Muscle of arm (tissue), 14 donors: ENCODE measurements at places on chromosomes 2 and 18. TPM values are rescaled to one million over a fixed set of nuclear protein-coding genes. Genes with fewer than 3 reads are reported as not detected.

TIMM21 gene
- polyA plus RNA-seq = 52.8 TPM

WDFY1 gene
- polyA plus RNA-seq = 38.0 TPM

DNA sequence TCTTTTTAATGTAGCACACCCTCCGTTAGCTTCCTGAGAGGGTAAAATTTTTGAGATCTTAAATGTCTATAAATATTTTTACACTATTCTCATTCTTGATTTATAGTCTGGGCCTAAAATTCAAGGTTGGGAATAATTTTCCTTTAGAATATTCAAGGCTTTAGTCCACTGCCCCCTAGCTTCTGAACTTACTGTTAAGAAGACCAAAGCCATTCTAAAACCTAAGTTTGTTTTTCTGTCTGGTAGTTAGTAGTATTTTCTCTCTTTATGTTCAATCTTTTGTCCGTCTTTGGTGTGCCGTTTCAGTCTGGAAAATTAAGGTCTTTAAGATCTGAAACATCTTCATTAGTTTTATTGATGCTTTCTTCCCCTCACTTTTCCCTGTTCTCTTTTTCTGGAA, 14.5 kb downstream of the OSBPL6 start:
- DNase-seq = no peak

IL1RN gene
- polyA plus RNA-seq = 0.38 TPM

GRCh38 chr2:26576565-26577441, 64.4 kb downstream of the CIB4 start:
- DNase-seq = no peak

DSG4 gene
- polyA plus RNA-seq = not detected

GKN2 gene
- not detected for polyA plus RNA-seq

DNA sequence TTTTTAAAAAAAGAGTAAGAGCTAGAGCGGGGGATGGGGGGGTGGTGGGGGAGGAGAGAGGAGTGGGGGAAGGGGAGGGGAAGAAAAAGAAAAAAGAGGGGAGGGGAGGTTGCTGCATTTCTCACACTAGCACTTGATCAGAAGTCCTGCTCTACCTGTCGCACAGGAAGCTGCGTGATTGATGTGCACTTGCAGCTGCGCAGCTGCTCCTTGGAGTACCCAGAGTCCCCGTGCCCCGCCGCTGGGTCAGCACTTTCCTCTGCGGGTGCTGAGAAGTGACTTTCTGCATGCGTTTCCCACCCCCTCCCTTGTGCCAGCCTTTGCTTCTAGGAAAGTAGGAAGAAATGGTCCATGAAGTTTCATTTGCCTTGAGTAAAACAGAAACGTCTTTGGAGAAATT, 297.3 kb downstream of the ETAA1 start:
- DNase-seq = no peak

SLC40A1 gene
- 65.9 TPM for polyA plus RNA-seq

- no peak for DNase-seq
Observed at GRCh38 chr2:237312021-237312755, 101.8 kb downstream of the COL6A3 start.

GRCh38 chr2:109350526-109350925, 221.5 kb downstream of the SH3RF3 start:
- no peak for DNase-seq

DNA sequence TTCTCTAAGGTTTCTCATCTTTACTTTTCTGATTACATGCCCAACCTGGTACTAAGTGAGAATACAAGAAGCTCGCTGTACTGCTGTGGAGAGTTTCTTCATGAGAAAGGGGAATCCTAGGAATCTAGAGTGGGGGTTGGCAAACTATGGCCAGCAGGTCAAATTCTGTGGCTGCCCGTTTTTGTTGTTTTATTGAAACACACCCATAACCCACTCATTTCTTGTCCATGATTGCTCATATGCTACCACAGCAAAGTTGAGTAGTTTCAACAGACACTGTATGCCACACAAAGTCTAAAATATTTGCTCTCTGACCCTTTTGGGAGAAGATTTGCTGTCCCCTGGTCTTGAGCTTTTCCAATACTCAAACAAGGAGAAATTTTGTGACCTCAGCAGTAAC, 58.8 kb downstream of the C2orf74 start:
- DNase-seq = no peak

GRCh38 chr2:163475815-163476214, 260.0 kb downstream of the FIGN start:
- no peak for DNase-seq

GRCh38 chr2:42886921-42887320, 94.5 kb upstream of the HAAO start:
- no peak for DNase-seq

TGOLN2 gene
- 67.5 TPM for polyA plus RNA-seq

DNA sequence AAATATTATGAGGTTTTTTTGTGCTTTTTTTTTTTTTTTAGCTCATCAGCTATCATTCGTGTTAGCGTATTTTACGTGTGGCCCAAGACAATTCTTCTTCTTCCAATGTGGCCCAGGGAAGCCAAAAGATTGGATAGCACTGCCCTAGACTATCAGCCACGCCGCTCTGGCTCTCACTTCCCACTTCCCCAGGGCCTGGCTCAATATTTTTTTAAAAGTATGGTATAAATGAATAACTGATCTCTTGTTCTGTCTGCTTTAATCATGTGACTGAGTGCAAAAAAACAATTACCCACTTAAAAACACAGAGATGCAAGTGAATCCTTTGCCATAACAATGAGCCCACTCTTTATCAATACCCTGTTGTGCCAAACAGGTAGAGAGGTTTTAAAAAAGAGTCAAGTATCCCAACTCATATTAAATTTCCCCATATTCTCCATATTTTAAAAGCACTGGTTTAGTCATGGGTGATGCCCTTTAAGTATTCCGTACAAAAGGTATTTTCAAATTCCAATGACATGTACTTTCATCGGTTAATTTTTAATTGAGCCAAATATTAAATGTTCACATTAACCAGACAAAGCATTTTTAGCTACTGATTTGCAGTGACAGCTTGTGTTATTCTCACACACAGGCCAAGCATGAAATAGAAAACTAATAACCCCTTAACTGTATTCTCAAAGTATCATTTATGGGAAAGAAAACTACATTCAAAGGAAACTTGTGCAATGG, 12.6 kb downstream of the BCL2 start:
- no peak for DNase-seq

GRCh38 chr2:68458981-68459380, 8.1 kb downstream of the FBXO48 start:
- no peak for DNase-seq

- DNase-seq = no peak
Observed at GRCh38 chr2:13266166-13266565, 549.4 kb downstream of the TRIB2 start.

- DNase-seq = no peak
Observed at GRCh38 chr2:43906448-43907109, 67.8 kb downstream of the ABCG8 start.

DNA sequence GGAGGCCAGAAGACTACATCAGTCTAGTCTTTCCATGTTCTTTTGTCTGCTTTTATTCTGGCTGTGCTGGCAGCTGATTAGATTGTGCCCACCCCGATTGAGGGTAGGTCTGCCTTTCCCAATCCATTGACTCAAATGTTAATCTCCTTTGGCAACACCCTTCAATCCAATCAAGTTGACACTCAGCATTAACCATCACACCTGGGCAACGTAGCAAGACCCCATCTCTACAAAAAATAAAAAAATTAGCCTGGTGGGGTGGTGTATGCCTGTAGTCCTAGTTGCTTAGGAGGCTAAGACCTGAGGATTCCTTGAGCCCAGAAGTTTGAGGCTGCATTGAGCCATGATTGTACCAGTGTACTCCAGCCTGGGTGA, 33.5 kb downstream of the EML4 start:
- DNase-seq = no peak

DNA sequence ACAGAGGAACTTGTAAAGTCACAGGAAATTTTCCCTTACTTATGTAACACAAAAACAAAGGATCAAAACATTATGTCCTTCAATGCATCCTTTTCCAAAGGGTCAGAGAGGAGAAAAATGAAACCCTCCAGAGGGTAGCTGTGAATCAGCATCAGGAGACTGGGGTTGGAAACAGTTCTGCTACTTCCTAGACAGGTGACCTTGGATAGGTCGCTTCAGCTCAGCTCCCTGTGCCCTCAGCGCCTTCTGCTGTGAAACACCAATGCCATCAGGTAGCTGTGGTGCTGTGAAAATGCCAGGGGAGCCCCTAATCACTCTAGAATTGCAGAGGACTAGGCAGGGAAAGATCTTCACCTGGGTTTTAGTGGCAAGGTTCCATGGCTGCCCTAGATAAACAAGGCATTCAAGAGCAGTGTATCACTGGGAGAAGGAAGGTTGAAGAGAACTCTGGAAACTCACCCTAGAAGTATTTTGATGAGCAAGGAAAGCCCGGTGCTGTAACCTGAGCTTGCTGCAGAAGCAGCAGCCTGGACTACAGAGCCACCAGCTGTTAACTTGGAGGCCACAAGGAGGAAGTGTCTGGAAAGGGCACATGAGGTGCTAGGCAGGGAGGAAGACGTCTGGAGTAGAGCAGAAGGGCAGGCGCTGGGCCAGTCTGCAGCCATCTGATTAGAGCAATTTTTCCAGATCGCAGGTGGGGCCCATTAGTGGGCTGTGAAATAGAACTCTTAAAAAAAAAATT, 100.7 kb upstream of the MCFD2 start:
- no peak for DNase-seq

DNA sequence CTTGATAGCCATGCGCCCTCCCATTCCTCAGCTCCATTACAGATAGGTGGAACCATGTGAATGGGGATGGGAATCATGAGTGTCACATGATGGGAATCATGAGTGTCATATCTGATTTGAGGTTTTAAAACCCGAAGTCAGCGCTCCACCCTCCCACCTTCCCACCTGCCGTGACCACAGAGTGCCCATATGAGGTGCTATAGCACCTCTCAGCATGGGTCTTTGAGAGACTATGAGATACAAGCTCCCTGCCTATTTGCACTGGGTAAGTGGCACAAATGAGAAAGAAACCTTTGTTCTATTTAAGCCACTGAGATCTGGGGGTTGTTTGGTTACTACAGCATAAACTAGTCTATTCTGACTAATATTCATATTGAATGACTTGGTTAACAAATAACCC, 78.5 kb upstream of the PTPRM start:
- no peak for DNase-seq

DNA sequence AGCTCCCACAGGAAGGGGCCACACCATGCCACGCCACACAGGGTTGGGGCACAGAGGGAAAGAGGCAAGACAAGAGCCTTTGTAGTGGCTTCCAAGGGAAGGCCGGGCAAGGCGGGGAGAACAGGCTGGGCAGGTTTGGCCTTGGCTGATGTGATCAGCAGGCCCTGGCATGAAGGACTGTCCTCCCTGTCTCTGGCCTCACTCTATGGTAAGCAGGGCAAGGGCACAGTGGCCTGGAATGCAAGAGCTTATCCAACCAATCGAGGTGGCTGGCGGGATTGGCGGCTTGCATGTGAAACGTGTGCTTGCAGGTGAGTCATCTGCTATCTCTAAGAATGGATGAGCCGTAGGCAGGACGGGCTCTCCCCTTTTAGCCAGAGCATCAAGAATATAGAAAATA, 6.4 kb upstream of the ATP9B start:
- no peak for DNase-seq

MAP3K19 gene
- polyA plus RNA-seq = not detected

ALPG gene
- polyA plus RNA-seq = not detected

GRCh38 chr18:21803495-21803894, 62.9 kb downstream of the MIB1 start:
- DNase-seq = no peak

GRCh38 chr2:210617318-210617717, 60.9 kb downstream of the CPS1 start:
- no peak for DNase-seq

DNA sequence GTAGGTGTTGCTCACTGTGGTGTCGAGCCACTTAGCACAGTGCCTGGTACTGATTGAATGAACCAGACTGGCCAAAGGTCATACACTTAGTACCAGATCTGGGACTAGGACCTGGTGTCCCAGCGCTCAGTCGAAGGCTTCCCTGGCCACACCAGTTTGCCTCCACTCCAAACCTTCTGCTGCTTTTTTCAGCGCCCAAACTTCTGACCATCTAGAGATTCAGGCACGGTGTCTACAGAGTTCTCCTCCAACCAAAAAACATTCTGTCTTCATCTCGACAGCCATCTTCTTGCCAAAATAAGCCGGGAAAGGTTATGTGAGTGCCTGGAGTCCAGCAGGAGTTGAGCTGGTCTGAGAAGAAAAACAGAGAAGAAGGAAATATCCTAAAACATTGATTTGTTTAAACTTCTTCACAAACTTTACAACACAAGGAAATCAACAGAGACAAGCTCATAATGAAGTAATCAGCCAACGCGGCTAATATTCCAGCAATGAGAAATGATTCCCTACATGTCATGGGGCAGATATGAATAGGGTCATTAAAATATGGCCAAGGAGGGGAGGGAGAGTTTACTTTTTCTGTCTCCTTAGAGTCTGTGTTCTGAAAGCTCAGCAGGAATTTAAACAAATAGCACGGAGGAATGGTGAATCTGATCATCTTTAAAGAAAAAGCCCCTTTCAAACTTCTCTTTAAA, 2.3 kb upstream of the GLI2 start:
- DNase-seq = no peak

GRCh38 chr2:215619022-215619958, 183.4 kb upstream of the FN1 start:
- no peak for DNase-seq

DNA sequence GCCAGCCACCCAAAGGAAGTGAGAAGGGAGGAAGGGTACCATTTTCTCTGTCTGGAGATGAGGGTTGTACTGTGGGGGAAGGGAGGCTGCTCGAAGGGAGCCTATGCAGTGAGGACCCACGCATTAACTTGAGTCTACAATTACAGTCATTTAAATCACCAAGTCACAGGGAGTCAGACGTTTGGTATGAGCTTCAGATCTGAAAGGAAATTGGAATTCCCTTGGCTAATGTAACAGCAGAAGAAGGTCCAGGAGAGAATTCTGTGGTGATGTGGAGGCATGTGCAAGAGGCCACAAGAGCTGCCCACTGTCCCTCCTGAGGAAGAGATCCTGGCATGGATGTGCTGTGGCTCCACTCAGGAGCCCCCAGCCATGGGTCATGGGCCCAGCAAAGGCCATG, 22.5 kb downstream of the DAPL1 start:
- DNase-seq = no peak

DNA sequence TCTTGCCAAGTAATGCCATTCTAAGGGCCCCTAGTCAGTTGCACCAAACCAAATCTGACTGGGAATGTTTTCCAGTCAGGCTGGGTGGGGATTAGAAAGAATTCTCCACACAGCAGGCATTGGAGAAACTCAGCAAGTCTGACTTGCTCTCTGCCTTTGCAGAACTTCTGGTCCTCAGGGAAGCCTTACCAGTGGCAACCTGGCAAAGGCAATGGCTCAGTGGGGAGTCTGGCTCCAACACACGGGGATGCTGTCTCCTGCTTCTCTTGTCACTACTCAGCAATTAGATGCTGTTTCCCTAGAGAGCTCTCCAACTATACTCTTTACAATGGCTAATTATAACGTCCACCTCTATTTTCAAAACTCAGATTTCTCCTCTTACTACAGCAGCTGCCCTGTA, 810.7 kb downstream of the LRRTM4 start:
- DNase-seq = no peak

- no peak for DNase-seq
Observed at GRCh38 chr2:203869223-203870042, 1.9 kb downstream of the CTLA4 start.

- no peak for DNase-seq
Observed at GRCh38 chr2:125667630-125668029, 988.3 kb upstream of the GYPC start.

CYP26B1 gene
- not detected for polyA plus RNA-seq
